ENCODE measurements at places on chromosomes 5 and 9.
A peak's percentile ranks its signal among the peaks of the same experiment; 100 is the strongest.

GRCh38 chr9:77495834-77496671, 152.1 kb downstream of the GNA14 start:
- no peak for DNase-seq

DNA sequence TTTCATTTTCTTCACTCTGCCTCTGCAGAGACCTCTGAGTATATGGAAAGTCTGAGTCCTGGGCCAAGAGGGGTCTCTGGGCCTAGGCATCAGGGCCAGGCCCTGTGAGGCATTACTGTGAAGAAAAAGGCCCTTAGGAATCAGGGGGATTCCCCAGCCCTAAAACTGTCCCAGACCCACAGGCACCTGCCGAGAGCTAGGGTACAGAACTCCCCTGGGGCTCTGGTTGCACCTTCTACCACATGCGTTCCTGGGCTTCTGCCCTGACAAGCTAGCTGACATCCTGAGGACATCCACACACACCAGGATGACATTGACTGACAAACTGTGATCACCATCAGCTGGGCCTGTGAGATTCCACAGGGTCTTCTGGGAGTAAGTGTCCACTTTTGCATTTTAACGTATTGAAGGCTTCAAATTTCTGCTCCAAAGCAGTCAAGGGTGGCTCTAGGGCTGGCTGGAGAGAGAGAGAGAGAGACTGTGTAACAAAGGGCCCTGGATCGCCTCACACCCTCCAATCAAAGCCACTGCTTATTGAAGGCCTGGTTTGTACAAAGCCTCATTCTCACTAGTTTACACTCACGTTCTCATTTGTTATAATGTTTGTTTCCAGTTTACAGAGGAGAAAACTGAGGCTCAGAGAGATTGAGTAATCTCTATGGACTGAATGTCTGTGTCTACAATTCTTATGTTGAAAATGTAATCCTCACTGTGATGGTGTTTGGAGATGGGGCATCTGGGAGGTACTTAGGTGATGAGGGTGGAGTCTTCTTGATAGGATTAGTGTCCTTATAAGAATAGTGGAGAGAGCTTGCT, 45.1 kb downstream of the TGFBI start:
- DNase-seq: peak; percentile 81

DNA sequence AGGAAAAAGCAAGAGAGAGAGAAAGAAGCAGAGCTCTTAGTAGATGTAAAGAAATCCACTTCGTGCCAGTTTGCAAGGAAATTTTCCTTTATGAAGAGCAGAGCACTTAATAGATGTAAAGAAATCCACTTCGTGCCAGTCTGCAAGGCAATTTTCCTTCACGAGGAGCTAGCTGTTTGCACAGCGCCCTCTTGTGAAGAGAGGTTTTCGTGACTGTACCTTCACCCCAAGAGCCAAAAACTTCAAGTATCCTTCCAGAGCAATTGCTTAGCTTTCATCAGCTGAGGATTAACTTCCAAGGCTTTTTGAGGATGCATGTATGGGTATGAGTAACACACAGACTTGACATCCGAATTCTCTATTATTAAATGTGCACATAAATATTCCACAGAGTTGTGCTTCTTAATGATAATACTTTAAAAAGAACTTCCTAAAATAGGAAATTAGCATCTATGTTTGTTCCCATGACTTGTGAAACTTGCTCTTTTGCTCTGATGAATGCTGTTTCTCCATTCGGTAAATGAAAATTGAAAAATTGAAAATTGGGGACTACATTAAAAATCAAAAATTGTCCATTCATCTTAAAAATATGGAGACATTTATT, 525.6 kb downstream of the PDE4D start:
- peak; percentile 79 for DNase-seq

GRCh38 chr5:65923339-65923738, 3.0 kb upstream of the ERBIN start:
- no peak for DNase-seq

DNA sequence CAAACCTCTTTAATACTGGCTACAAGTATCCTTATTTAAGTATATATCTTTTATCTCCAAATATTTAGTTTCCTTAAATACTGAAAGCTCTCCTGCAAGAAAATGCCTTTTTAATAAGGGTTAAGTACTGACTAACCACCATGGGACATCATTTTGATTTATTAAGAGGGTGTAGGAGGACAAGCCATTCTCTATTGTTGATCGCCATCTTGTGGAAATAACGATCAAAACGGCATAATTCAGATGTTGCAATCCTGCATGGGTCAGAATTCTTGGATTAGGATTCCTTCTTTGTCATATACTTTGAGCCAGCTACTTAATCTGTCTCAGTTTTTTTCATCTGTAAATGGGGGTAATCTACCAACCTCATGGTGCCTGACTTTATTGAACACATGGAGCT, 28.7 kb upstream of the C5orf46 start:
- DNase-seq: peak; percentile 64

- DNase-seq: peak; percentile 74
Measured at GRCh38 chr5:39716532-39717028, 291.8 kb upstream of the DAB2 start.

DNA sequence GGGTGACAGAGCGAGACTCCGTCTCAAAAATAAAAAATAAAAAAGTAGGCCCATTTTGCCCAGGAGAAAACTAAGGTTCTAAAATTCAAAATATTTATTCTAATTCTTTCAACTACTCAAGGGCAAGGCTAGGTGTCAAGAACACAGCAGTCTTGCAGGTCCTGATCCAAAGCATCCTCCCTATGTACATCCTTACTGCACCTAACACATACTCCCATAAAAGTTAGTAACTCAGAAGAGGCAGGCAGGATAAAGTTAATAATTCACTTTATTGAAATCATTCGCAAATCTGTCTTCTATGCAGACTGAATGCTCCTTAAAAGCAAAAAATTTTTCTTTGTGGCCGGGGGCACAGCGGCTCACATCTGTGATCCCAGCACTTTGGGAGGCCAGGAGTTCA, 11.1 kb downstream of the GOLPH3 start:
- no peak for DNase-seq

DNA sequence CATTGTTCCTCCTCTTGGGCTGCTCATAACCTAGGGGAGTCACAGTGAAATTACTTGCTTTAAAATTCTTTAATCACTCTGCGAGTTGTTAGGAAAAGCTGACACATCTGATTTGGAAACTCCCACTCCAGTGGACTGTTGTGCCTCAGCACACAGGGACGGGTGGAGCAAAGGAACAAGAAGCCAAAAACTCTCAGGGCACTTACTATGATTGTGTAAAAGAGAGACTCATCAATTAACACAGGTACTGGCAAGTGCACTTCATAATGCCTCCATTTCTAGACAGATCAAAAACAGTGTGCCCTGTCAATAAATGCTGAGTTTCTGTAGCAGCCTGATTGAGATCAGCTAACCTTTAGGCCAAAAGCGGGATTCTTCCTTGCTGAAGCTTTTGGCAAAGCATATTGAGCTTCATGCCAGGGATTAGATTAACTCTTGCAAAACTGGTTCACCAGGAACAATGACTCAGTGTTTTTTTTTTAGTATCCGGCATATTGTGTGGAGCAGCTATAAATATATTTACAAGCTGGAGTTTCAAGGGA, 55.9 kb downstream of the TMC1 start:
- no peak for DNase-seq

DNA sequence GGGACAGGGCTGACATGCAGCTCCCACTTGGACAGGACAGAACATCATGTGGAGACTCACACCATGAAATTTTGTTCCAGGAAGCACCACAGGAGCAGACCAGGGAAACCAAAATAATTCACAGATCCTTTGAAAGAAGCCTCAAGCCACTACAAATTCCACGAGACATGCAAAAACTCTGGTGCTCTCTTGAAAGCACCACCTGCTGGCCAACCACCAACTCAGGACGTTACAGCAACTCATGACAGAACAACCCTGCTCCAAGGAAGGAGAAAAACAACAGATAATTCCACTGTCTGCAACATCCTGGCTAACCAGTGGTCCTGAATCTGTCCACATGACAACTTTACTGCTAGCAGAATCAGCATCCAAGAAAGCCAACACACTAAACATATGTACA, 516.0 kb downstream of the SPATA31D1 start:
- DNase-seq: no peak

GRCh38 chr5:102249381-102249780, 46.7 kb downstream of the SLCO4C1 start:
- peak; percentile 18 for DNase-seq

DNA sequence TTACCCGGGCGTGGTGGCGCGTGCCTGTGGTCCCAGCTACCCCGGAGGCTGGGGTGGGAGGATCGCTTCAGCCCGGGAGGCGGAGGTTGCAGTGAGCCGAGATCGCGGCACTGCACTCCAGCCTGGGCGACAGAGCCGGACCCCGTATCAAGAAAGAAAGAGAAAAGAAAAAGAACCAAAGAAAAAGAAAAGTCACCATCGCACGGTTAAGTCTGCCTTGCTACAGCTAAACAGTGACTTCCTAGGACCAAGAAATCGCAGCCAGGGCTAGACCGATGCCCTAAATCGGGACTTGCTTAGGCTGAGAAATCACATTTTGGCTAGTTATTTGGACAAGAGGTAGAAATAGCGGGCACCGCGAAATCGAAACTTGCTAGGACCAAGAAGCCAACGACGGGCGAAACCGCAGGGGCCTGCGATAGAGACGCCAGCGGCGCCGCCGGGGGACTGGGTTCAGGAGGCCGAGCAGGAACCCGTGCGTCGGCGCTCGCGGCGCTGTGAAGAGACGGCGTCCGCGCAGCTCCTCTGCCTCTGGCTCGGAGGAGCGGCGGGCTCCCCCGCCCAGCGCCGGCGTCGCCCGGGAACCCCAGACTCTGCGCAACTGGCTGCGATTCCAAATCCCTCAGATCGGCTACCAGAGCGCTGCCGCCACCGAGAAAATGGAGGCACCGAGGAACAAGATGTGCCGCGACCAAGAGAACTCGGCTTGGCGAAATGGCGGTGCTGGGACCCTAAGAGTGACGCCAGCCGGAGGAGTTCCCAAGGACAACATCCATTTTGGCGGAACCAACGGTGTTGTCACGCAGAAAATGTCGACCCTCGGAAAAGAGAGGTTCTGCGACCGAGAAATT, 26.1 kb upstream of the ANXA2R start:
- DNase-seq: peak; percentile 65

GRCh38 chr9:93918061-93918460, 37.1 kb downstream of the BARX1 start:
- no peak for DNase-seq

DNA sequence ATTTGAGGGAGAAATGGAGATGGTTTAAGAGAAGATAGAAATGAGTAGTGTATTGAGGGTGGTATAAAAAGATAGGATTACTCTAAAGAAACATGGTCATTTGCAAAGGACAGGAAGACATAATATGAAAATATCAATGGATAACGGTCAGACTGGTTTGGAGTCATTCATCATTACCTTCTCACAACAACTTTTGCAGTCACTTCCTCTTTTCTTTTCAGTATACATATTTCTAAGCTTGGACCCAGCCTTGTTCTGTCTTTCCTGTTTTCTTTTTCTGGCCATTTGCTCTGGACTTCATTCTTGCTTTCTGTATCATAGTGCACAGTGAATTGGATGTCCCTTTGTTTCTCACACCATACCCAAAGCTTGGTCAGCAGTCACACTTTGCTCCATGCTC, 966.5 kb upstream of the TYRP1 start:
- no peak for DNase-seq

GRCh38 chr5:120122703-120123102, 341.4 kb upstream of the PRR16 start:
- DNase-seq: no peak

GRCh38 chr9:88065619-88066018, 72.7 kb downstream of the SPATA31C2 start:
- no peak for DNase-seq

DNA sequence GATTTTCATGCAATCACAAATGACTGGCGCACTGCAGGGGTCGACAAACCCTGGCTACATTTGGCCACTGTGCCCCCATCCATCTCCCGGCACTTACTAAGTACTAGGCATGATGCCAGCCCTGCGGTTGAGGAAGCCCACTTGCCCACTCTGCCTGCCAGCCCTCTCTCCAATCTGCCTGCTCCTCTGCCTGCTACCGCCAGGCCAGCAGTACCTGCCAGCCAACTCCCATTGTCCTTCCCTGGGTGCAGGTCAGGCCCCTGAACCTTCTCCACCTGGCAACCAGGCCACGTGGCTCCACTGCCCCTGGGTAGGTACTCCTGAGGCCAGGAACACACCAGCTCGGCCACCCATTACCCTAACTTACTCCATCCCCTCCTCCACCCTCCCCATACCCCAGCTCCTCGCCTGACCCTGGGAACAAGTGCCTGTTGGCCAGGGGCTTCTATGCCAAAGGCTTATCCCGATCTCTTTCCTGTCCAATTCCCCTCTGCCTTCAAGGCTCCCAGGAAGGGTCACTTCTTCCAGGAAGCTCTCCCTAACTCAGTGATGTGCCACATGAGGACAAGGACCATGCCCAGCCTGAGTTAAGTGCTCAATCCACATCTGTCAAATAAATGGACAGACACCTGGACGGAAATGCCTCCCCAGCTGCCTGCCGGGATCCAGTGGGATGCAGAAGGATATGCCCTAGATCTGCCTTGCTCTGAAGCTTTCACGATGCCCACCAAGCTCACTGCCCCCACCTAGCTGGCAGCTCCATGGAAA, 6.6 kb downstream of the EEIG1 start:
- DNase-seq: no peak

Data from NCI-H82 (cell line).